Stimulated activated CD4-positive, alpha-beta T cell treated with anti-CD3 and anti-CD28 coated beads, TNF-alpha, amount 100 ng/mL, for 1 hour (primary cell): ENCODE measurements at places on chromosomes 13 and 19.

- no peak for DNase-seq
Observed at GRCh38 chr19:46495786-46496099, at the start of gene PNMA8B. TSS of gene PNMA8B (minus strand) at chr19:46495867. CDS start at chr19:46495465, 402 bp downstream.

DNA sequence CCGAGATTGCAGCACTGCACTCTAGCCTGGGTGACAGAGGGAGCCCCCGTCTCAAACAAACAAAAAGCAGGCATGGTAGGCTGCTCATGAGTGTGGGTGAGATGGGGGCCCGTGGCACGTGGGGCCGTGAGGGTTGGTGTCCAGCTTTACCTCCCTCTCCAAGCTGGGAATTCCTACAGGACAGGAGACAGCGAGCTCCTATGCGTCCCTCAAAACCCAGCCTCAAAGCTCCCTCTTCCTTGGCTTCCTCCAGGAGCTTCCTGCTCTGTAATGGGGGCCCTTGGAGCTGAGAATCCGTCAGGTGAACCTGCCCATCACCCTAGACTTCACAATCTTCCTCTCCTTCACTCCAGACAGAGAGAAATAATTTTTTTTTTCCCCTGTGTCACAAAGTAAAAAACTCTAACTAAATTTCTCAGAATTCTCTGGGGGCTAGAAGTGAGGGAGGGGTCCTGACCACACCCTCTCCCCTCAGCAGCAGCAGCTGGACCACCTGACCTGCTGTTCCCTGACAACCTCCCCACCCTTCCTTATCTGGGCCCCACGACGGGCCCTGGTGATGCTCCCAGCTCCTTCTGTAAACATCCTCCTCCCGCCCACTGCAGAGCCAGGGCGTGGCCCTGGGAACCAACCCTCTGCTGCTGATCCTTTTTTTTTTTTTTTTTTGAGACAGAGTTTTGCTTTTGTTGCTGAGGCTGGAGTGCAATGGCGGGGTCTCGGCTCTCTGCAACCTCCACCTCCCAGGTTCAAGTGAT lies 22.1 kb upstream of the WDR18 start:
- no peak for DNase-seq

DNA sequence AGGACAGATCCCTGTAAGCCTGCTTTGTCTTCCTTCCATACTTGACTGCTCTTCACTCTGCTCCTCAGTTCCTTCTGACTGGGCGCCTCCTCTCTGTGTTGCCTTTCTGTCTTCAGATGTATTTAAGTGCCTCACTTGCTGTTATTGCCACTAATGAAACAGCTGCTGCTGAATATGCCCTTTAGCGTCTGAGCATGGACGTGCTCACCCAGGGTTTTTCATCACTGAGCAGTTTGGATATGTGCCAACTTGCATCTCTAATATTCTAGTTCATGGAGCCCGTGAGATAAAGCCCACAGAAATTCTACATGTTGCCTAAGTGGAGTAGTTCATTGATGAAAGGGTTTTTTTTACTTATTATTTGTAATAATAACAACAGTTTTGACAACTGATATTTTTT lies 198.2 kb downstream of the MYO16 start:
- no peak for DNase-seq

DNA sequence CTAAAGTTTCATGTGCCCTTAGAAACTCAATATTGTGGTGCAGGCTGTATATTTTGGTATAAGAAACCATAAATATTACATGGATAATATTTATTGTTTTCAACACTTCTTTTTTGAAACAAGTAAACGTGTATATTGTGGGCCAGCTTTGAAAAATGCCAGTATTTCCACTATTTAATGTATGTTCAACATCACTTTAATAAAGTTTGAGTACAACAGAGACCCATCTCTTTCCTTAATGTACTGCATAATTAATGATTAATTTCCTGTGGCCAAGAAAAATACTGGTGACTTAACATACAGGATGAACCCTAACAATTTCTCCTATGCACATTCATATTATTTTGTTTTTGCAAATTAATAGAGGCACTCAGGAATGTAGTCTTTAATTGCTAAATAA lies 2891.5 kb downstream of the PCDH9 start:
- DNase-seq: no peak

GRCh38 chr13:93818345-93818744 lies 591.7 kb downstream of the GPC6 start:
- no peak for DNase-seq

DNA sequence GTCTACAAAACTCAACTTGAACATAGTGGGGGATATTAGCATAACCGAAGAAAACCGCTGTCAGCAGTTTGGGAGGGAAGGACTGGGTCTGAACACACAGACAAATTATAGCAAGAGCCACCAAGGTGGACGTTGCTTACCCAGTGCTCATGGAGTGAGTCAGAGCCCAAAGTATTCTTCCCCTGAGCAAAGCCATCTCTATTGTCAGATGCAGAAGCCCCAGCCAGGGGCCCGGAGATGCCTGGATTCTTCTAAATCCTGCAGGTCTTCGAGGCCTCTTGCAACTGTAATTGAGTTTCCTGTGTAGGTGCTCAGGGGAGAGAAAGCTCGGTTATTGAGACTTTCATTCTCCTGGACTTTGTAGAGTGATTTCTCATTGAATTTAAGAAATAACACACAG lies 384.5 kb downstream of the IRS2 start:
- DNase-seq: no peak

DNA sequence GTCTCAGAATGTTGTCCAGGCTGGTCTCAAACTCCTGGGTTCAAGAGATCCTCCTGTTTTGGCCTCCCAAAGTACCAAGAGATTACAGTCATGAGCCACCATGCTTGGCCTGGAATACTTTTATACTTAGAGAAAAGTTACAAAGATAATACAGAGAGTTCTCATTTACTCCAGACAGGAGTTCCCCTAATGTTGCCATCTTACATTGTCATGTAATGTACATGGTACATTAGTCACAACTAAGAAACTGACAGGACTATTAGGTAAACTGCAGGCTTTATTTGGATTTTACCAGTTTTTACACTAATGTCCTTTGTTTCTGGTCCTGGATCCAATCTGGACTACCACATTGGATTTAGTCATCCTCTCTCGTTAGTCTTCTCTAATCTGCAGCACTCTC lies 2.3 kb upstream of the C19orf84 start:
- DNase-seq: no peak

GRCh38 chr13:106052200-106052767 lies 483.2 kb downstream of the EFNB2 start:
- no peak for DNase-seq

GRCh38 chr13:50524560-50524959 lies 318.9 kb downstream of the DLEU7 start:
- no peak for DNase-seq

GRCh38 chr19:46726971-46727501 lies 10.1 kb upstream of the PRKD2 start:
- no peak for DNase-seq
